ENCODE measurements at places on chromosomes 5 and 9.

GRCh38 chr5:56829137-56829908, 14.0 kb downstream of the MAP3K1 start:
- peak; percentile 70 for DNase-seq

DNA sequence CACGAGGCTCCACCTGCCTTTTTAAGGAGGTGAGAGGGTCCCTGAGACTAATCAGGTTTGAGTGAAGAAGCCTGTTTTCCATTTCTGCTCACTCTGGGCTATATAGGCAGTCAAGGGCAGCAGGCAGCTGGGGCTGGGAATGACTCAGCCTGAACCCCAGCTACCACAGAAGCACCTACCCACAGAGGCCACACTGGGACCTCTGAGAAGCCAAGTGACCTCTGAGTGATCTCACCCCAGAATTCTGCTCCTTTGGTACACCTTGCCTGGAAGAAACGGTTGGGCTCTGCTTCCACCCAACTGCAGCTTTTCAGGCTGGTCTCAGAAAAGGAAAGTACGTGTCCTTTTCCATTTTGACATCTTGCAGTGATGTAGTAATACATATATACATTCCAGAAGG, 6.8 kb downstream of the FAM219A start:
- DNase-seq, result peak; percentile 48

- no peak for DNase-seq
Measured at GRCh38 chr5:58381566-58381965, 78.3 kb downstream of the PLK2 start.

GRCh38 chr9:31034311-31034710, 1350.1 kb upstream of the ACO1 start:
- no peak for DNase-seq

- peak; percentile 33 for DNase-seq
Measured at GRCh38 chr9:126397056-126397455, 70.4 kb downstream of the MVB12B start.

GRCh38 chr9:88494983-88495721, 39.8 kb upstream of the NXNL2 start:
- no peak for DNase-seq

- no peak for DNase-seq
Measured at GRCh38 chr5:107154593-107154992, 516.1 kb downstream of the EFNA5 start.

- no peak for DNase-seq
Measured at GRCh38 chr9:136759001-136759400, 958 bp upstream of the LCN8 start.

DNA sequence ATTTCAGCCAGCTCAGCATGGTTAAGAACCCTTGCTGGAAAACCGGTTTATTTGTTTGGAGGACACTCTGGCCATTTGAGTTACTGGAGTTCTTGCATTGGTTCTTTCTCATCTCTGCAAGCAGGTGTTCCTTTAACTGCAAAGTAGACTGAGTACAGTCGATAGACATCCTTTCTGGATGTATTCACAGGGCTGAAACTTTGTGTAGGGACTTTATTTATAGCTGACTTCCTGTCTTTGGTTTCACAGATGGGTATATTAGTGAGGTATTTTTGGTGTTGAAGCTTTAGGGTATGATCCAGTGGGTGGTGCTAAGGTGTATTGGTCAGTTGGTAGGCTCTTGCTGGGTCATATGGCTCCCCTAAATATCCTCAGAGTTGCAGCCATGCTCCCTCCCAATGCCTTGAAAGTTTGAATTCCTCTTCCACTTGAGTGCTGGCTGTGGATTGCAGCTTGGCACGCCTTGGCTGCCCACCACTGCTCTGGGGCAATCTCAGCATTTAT, 666.0 kb upstream of the COX7C start:
- no peak for DNase-seq

- no peak for DNase-seq
Measured at GRCh38 chr9:77807846-77808750, 160.0 kb upstream of the GNA14 start.

DNA sequence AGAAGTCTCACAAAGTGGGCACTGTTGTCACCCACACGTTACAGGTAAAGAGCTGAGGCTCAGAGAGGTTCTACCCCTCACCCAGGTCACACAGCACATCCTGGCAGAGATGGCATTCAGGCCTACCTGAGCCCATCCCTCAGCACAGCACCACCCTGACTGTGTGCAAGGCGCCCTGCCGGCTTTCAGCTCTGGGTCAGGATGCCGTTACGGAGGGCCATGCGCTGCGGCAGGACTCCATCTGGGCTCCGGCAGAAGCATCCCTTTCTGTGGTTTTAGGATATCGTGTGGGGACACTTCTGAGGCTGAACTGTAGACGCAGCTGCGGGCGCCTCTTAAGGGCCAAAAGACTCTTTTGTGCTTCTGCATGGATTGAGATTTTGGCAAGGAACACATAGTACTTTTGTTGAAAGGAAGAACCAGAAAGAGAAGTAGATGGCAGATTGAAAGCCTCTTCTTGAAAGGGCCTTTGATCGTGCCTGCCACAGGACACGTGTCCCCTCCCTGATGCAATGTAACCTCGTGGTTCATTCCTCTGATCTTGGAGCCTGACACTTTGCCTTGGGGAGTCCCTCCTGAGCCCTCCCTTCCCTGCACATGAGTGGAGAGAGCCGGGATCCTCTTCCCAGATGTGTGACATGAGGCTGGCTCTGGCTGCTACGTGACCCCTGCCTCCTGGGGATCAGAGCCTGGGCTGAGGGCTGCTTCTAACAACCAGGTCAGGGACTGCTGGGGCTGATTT, 31.3 kb downstream of the USP20 start:
- DNase-seq, result no peak

DNA sequence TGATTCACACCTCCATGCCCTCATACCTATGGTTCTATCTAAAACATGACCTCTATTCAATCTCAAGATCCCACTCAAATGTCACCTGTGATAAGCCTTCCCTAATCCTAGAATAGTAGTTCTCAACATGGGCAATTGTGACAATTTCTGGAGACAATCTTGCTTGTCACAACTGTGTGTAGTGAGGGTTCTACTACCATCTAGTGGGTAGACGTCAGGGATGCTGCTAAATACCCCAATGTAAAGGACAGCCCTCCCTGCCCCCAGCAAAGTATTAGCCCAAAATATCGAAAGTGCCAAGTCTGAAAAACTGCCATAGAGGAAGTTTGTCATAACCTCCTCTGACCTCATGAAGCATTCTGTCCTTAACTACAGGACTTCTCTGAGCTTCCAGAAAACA, 32.0 kb downstream of the TBCA start:
- DNase-seq, result peak; percentile 12

GRCh38 chr9:86585422-86586143, 231.4 kb upstream of the TUT7 start:
- DNase-seq, result no peak

GRCh38 chr9:123669346-123669745, 260.6 kb downstream of the DENND1A start:
- DNase-seq, result no peak

DNA sequence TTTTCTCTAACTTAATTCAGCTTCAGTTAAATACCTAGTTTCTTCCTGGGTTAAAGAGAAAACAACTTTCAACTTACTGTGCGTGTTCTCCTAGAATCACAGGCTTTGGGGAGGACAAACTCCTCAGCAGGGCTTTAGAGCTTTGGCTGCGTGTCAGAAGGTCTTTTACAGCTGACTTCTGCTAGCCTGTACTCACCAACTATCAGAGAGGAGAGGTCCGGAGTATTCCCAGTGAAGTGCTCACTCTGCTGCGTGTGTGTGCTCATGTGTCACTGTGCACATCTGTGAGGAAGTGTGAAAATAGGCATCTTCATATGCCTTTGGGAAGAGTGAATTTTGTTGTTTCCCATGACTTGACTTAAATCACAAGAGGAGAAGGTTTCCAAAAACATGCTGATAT, 423.2 kb upstream of the SGCD start:
- DNase-seq, result no peak

DNA sequence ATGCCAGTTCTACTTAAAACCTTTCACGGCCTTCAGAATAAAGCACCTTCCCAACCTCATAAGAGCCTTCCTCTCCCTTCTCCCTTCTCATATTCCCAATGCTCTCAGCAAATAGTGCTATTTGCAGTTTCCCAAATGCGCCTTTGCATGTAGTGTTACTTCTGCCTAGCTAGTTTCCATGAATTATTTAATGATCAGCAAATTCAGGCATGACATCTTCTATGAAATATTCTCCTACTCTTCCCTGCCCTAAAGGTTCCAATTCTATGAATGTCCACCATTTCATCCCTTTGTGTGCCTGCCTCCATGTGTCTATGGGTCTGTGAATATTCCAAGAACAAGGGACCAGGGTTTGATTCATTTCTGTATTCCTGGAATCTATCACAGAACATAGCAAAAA, 98.8 kb upstream of the NR5A1 start:
- no peak for DNase-seq

DNA sequence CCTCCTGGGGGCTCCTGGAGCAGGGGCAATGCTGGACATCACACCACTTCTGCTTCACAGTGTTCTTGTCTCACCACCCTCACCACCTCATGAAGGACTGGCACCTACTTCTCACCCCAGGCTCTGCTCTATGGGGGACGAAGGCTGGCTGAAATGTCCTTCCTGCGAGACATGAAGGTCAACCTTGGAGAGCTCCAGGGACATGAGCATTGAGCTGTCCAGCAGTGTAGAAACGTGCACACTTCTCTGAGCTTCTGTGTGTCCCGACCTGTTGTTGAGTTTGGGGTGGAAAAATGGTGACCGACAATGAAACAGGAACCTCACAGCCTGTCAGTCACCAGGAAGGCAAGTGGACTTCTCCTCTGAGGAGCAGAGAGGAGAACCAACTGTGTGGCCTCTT, 68.6 kb upstream of the ADAMTS16 start:
- DNase-seq, result no peak

DNA sequence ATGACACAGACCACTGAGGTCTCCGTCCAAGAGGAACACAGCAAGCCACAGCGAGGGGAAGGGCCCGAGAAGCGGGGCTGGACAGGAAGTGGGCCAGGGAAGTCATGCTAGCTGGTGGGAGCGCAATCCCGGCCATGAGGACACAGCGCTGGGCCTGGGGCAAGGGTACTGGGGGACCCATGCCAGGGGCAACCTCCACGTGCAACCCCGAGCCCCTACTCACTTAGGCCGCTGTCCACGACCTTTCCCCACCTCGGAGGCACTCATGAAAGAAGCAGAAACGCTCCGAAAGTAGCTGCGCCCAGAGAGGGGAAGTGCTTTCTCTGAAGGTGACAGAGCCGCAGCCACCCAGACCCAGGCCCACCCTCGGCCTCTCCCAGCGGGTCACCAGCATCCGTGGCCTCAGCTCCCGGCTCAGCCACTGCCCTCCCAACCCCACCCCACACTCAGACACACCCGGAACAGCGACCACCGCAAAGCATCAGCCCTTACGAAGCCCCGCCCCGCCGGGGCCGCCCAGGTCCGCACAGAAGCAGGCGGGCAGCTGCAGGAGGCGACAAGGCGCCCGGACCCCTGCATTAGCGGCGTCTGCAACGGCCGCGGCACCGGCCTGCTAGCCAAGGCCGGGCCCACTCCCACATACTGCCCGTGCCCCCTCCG, 782 bp downstream of the BICD2 start:
- peak; percentile 67 for DNase-seq

GRCh38 chr5:61563401-61563800, 231.3 kb downstream of the ZSWIM6 start:
- DNase-seq, result no peak

GRCh38 chr5:72587661-72588308, 80.6 kb upstream of the ZNF366 start:
- peak; percentile 17 for DNase-seq

DNA sequence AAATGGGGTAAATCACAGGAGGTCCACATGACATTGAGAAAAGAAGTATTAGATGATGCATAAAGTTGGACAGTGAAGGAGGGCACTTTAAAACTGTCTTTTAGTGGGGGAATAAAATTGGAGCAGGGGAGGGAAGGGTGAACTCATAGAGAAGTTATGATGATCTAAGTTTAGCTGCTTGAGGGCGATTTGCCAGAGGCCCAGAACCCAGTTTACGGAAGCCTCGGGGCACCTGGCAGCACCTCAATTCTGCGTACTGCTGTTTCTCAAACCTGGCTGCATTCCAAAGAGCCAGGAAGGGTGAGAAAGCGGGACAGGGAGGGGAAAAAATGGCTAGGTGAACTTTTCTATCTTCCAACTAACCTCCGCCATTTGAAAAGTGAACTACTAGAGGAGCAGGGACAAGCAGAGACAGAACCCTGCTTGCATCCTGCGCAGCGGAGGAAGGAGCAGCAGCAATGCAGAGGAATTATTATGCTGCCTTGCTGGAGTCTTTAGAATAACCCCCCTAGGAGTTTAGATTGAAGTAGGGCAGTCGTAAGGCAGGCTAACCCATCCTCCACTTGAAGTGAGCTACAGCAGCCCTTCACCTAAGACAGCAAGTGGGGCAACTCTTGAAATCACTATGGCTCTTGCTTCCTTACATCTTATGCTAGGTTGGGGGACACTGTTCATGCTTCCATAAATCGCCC, 316.8 kb downstream of the BRINP1 start:
- no peak for DNase-seq

GRCh38 chr5:91670563-91670962, 287.4 kb upstream of the ARRDC3 start:
- no peak for DNase-seq

DNA sequence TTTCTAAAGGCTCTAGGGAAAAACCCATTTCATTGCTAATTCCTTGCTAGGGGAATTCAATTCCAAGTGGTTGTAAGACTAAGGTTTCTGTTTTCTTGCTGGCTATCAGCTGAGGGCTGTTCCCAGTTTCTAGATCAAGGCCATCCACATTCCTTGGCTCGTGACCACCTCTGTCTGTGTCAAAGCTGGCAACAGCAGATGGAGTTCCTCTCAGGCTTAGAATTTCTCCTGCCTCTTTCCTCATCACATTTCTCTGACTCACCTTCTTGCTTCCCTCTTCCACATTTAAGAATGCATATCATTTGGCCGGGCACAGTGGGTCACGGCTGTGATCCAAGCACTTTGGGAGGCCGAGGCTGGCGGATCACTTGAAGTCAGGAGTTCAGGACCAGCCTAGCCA, 19.0 kb downstream of the DAB2IP start:
- DNase-seq, result no peak

DNA sequence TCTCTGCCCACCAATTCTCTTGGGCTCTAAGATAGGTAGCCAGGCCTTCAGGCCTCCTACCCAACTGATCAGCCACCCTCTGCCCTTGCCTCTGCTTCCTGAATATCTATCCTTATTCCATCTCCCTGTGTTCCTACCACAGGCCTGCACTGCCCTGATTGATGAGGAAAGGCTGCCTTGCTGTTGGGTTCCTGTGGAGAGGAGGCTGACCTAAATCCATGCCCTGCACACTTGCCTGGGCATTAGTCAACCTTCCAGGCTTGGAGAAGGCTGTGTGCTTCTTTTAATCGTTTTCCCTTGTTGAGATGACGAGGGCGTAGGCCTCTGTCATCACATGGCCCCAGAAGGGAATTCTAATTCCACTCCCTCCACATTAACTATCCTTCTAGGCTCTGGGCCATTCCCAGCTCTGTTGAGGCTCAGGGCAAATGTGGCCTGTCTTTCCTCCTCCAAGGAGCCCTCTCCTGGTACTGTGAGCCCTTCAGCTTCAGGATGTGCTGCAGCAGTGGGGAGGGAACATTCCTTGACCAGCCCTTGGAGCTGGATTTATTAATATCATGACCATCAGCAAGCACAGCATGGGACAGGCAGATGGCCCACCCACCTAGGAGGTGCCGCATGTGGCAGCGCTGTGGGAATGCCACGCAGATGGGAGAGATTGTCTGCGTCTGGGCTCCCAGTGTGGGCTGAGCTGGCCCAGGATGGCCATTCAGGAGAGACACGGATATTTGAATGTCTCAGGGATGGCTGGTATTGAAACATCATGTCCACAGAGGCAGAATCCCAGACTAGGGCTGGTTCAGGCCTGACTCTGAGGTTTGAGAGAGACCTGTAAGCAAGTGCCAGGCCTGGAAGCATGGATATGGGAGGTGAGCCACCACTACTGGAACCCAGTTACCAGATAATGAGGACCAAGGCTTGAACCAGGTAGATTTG, 40.9 kb downstream of the ANGPTL2 start:
- no peak for DNase-seq
